SW480 (cell line): ENCODE measurements at places on chromosomes 1 and 21.

DNA sequence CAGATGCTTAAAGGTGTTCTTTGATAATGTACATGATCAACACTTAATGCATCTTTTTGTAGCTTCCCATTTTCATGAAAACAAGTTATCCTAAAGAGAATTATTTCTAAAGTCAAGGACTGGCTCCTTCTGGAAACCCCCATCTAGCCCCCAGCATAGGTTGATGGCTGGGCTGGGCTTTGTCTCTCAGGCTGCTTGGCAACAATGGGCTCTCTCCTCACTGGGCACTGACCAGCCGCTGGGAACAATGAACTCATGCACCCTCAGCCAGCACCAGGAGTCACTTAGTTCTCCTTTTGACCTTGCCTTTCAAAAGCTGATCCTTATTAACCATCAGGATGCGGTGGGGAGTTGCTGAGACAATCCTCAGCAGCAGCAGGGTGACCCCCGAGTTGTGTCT lies 293.0 kb upstream of the PLXNA2 start:
- DNase-seq = no peak

DNA sequence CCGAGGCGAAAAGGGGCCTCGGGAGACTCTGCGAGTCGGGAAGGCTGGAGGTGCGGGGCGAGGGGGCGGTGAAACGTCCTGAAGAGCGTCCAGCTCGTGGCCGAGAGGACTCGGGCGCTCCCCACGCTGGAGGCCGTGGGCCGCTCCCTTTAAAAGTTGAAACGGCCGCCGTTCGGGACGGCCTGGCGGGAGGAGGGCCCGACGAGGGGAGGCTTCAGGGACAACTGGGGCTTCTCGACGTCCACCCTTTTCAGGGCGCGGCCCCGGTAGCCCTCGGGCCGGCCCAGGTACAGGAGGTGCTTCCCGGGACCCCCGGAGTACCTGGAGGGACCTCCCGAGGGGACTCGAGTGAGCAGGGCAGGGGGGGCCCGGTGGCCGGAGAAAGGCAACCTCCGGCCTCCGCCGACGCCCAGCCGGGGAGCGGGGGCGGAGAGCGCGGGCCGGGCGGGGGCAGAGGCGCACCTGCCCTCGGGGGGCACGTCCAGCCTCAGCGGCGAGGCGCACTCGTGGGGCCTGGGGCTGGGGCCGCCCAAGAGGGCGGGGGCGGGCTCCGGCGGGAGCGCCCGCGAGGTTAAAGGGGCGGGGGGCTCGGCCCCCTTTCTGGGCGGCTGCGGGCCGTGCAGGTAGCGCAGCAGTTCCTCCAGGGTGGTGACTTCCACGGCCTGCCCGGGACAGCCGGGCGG lies 14.0 kb downstream of the SEMA6C start:
- DNase-seq = no peak

GRCh38 chr1:13597166-13597565 lies 13.5 kb downstream of the PDPN start:
- no peak for DNase-seq

- DNase-seq = no peak
Observed at GRCh38 chr1:51491166-51491981, 27.7 kb downstream of the EPS15 start.

DNA sequence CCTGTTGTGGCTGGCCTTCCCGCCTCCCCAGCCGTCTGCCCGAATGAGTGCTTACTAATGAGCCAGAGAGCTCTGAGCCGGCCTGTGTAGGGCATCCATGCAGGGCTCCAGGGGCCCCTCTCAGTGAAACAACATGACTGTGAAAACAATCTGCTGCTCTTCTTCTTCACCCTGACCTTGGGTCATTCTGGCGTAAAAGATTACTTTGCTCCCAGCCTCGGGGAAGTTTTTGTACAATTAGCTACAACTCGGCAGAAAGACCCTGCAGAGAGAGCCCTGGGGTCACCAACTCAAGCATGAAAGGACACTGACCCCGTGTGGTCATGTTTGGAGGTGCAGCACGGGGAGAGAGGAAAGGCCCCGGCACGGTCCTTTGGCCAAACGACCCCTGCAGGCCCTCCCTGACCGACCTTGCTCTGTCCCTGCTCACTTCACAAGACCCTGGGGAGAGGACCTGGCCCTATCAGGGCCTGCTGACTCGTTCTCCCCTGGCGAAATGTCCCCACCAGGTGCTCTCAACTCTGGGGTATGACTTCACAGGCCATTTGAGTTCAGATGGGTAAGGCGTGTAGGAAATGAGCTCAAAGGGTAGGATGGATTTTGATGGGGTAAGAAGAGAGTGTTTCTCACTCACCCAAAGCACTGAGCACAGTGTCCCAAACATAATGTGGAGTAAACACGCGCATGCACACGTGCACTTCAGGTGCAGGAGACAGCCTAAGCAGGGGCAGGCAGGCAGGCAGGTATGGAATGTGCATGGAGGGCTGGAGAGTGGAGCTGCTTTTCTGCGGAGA lies 22.9 kb upstream of the FAM20B start:
- DNase-seq = peak; percentile 41

- peak; percentile 94 for DNase-seq
Observed at GRCh38 chr1:41418857-41419583, 57.8 kb downstream of the FOXO6 start.

DNA sequence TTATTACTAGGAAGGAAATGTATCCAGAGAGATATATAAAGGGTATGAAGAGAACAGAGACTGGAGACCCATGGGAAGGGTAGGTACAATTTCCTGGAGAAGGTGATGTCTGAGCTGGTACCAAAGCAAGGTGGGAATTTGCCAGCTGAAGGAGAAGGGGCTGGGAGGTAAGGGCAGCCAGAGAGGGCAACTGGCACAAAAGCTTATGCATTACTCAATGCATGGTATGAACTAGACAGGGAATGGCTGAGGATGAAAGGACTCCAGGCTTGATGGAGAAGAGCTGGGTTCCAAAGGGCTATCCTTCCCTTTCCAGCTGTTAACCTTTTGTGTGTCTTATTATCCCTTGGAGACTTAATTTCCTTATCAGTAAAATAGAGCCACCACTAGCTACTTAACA lies 113.6 kb upstream of the GADD45A start:
- DNase-seq = no peak

DNA sequence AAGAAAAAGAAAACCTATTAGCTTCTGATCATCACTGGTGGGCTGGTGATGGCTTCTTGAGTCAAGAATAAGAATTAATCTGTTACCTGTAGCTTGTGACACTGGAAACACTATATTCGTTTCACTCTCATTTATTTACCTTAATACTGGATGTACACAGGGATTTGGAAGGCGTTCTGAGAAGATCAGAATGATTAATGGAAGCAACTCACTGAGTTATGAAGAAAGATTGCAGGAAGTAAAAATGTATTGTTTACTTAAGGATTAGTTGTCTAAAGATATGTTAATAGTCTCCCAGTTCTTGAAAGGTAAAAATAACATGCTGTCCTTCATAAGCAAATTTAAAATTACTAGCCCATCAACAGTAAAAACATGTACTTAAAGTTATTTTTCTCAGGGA lies 644.9 kb upstream of the NCAM2 start:
- DNase-seq = no peak
